ENCODE measurements at places on chromosomes 13 and 19. TPM values are rescaled to one million over a fixed set of nuclear protein-coding genes. Genes with fewer than 3 reads are reported as not detected.

DNA sequence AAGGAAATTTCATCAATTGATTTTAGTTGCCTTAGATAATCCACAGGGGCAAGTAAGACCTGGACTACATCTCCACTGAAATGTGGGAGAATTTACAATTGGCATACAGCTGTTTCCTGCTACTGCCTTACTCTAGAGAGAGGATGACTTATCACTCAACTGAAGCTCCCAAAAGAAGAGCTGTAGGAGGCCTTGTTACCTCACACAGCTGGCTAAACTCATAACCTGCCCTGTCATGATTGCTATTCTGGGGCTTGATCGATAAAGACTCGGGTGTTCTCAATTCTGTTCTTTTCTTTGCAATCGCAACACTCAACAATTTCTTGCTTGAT lies 1396.4 kb downstream of the EFNB2 start:
- no peak for DNase-seq

DNA sequence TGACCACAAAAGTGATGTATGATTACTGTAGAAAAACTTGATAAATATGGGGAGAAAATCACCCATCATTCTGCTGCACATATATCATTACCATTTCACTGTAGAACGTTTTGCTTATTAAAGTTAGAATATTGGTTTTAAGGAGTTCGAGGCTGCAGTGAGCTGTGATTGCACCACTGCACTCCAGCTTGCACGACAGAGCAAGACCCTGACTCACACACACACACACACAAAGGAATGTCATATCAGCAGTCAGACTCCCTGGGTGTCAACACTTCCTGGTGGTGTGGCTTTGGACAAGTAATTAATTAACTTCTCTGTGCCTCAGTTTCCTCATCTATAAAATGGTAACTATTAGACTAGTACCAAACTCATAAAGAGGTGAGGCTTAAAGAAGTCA lies 11.3 kb upstream of the PNMA8A start:
- no peak for DNase-seq

DNA sequence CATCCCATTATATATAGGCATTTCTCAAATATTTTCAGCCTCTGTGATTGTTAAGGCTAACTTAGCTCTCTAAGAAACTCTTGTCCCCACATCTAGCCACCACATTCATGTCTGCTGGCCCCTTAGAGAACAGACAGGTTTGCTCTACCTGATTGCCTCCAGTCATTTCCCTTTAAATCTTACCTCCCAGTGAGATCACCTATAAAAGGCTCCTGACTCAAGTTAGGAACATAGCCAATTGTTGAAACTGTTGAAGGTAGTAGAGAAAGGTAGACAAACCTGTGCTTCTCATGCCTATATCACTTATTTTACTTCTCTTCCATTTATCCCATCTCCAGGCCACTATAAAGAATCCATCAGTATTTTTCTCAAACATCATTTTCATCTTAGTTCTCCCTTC lies 771.4 kb downstream of the DIAPH3 start:
- DNase-seq = no peak

- no peak for DNase-seq
Measured at GRCh38 chr19:31518216-31519020, 169.2 kb upstream of the TSHZ3 start.

DNA sequence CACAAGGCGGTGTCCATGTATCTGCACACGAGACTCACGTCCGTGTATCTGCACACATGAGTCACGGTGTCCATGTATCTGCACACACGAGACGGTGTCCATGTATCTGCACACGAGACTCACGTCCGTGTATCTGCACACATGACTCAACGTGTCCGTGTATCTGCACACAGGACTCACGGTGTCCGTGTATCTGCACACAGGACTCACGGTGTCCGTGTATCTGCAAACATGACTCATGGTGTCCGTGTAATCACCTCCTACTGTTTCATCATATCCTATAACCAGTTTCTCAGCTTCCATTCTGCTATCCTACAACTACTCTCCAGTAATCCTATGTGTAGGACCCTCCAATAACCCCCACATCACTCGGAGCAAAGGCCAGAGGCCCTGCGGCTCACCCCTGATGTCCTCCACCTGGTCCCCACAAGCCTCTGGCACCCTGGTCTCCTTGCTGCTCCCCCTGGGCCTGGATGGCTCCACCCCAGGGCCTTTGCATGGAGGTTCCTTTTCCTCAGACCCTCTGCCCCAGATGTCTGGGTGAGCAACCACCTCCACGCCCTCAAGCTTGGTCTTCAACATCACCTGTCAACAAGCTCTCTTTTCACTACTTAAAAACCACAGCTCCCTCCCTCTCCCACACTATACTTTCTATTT lies 2.5 kb upstream of the TMEM255B start:
- no peak for DNase-seq

- no peak for DNase-seq
Measured at GRCh38 chr13:105972306-105972721, 563.1 kb downstream of the EFNB2 start.

DNA sequence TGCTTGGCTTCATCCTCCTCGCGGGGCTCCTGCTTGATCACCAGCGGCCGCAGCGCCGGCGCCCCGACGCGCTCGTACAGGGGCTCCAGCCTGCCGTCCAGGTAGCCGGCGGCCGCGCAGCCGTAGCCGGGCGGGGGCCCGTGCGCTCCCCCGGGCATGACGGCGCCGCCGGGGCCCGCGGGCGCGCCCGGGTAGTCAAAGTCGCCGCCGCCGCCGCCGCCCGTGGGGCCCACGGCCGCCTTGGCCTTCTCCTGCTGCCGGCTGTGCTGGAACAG lies 497 bp downstream of the CEBPA start:
- DNase-seq = no peak

DNA sequence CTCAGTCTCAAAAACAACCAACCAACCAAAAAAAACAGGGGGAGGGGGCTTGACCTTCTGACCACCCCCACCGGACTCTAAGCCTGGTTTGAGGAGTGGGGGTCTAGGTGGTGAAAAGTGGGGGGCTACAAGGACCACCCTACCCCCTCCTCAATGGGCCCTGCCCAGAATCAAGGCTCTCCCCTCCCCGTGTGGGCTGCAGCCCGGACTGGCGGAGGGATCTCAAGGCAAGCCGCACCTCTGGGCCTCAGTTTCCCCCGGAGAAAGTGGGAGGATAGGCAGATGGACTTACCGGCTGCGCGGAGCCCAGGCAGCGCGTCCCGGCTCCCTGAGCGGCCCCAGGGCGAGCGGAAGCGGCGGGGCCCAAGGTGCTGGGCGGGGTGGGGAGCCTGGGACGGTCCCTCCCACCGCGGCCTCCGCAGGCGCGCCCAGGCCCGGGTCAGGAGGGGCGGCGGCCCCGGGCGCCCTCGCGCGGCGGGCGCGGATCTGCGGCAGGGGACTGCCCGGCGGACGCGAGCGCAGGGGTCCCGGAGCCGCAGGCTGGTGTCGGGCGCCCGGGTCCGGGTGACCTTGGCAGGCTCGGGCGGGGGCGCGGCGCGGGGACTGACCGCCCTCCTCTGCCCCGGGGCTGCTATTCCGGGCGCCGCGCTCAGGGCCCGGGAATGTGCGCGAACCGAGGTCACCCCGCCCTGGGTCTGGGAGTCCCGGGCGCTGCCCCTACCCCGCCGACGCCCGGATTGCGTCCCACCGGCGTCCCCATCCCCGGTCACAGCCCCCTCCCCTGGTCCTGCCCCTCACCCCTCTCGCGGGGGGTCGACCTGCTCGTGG lies at the start of gene ADAMTSL5:
Gene ADAMTSL5 (minus strand): TSS at position 349 of the 828 bp plus-strand sequence. CDS start 2,076 bp downstream, outside the sequence.
- no peak for DNase-seq

DNA sequence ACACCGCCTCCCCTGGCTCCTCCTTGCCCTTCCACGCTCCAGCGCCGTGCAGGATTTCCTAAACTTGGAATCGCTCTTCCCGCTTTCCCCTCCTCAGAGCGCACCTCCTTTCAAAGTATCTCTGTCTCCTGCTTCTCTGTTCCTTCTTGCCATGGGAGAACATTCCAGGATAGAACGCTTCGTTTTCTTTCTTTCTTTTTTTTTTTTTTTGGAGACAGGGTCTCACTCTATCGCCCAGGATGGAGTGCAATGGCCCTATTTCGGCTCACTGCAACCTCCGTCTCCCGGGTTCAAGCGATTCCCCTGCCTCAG lies 574 bp upstream of the XPO4 start:
- no peak for DNase-seq

- DNase-seq = no peak
Measured at GRCh38 chr13:35987572-35988513, 143.3 kb downstream of the DCLK1 start.

DNA sequence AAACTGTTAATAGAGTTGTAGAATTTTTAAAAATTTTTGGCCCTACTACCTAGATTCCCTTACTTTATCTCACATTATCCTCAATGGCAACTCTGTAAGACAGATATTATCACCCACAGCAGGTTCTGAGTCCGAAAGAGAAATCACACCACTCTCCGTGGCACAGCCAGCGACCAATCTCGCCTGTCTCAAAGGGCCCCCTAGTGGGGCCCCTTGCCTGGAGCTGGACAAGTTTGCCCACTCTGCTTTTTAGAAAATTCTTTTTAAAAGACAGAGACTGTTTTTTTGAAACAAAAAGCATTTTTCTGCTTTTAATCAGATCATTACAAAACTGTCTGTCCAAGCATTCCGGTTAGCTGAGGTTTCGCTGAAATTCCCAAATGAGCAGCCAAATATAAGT lies 21.7 kb downstream of the PHF11 start:
- no peak for DNase-seq

DNA sequence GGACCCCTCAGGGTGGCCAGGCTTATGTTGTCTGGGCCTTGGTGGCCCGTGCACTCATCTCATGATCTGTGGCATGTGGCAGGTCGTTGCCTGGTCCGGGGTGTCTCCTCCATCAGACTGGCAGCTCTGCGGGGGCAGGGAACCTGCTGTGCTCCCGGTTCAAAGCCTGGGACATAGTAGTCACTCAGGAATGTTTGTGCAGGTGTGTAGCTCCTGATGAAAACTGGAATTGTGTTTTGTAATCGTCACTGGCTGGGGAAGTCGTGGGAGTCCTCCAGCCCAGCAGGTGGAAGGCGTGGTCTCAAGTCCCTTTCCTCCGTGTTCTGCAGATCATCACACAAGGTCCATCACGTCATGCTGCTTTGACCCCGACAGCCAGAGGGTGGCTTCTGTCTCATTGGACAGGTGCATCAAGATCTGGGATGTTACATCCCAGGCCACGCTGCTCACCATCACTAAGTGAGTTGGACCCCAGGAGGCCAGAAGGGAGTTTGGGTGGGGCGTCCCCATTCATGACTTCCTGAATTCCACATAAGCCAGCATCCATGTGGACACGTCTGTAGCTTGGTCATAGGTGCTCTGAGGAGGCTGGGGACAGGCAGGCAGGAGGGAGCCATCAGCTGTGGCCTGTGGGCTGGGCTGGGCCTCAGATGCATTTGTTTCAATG lies 19.1 kb downstream of the WDR88 start:
- no peak for DNase-seq

- DNase-seq = no peak
Measured at GRCh38 chr19:30861919-30862318, 487.3 kb downstream of the TSHZ3 start.

GRCh38 chr19:33497131-33497777 lies 24.3 kb downstream of the PEPD start:
- no peak for DNase-seq

DNA sequence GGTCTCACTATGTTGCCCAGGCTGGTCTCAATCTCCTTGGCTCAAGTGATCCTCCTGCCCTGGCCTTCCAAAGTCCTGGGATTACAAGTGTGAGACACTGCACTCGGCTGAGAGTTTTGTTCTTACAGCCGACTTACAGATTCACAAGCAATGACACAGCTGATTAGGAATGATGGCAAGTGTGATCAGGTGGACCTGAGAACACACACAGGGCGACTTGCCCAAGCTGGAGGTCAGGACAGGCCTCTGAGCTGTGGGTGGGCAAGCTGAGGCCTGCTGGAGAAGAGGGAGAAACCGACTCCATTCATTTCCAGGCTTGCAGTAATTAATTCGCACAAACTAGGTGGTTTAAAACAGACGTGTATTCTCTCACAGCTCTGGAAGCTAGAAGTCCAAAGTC lies 8.1 kb upstream of the ATG4D start:
- DNase-seq = no peak

GRCh38 chr13:113548171-113548641 lies 36.3 kb upstream of the TFDP1 start:
- DNase-seq = no peak

DNA sequence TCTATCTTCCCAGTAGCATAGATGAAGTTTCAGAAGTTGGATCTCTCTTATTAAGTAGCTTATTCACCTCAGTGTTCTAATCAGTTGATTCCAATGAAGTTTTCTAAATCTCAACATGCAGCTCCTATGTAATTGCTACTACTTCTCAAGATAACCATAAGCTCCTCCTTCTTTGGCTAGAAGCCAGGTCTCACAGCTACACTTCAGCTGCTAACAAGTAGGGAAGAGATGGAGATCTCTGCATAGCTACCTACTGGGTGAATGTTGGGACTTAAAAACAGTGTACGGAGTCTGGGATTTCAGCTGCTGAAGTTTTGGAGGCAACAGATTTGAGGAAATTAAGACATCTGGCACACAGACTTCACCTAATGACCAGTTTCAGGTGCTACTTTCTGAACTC lies 661.0 kb downstream of the SLITRK1 start:
- no peak for DNase-seq

GRCh38 chr19:641702-642101 lies 2.0 kb downstream of the FGF22 start:
- no peak for DNase-seq

DNA sequence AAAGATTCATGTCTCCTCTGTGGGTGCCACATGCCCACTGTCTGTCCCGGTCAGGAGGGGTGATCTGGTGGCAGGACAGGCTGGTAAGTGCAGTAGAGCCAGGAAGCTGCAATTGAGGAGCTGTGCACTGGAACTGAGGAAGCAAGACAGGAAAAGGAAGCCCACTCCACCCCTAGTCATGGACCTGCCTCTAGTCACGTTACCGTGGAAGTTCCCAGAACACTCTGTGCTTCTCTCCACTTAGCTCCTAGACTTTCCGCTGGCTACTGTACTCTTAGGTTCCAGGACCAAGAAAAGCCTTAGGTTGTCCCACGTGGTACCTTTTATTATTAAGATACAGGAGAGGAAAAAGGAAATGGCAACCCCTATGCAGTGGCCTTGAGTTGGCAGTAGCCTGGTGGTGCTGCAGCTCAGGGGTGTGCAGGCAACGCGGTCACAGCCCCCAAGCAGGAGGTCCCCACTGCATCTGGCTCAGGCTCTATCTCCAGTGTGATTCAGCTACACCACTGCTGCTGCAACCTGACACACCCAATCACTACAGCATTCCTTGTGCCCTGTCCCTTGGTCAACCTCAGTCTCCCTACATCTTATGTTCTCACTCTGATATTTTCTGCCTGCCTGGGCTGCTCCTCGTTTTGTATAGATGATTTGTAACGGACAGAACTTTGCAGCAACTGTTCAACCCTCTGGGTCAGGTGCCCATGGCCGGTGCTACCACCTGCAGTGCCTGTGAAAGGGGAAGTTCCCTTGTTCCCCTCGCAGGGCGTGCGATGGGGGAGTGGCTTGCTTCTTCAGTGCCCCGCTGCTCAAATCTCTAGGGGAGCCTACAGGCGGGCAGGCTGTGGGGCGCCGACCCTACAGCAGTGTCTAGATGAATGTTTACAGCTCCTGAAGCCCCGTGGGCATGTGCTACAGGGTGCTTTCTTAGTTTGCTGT lies 24.4 kb upstream of the GPR12 start:
- DNase-seq = no peak

Gene NPAS1
- 4.6 TPM for total RNA-seq

Gene LIM2
- total RNA-seq = not detected

Gene ATP13A1
- total RNA-seq = 73.7 TPM

Gene APC2
- 1.6 TPM for total RNA-seq

Gene WTIP
- total RNA-seq = 8.4 TPM

Gene EXOC3L2
- total RNA-seq = not detected

Gene C13orf46
- total RNA-seq = 0.93 TPM

Gene PINLYP
- 0.17 TPM for total RNA-seq

All from HCT116 (cell line).